ENCODE measurements at places on chromosomes 7 and 10. TPM values are rescaled to one million over a fixed set of nuclear protein-coding genes. Genes with fewer than 3 reads are reported as not detected.

- no peak for DNase-seq
These were observed 1239.2 kb downstream of the REEP3 start for GRCh38 chr10:64760371-64760770.

DNA sequence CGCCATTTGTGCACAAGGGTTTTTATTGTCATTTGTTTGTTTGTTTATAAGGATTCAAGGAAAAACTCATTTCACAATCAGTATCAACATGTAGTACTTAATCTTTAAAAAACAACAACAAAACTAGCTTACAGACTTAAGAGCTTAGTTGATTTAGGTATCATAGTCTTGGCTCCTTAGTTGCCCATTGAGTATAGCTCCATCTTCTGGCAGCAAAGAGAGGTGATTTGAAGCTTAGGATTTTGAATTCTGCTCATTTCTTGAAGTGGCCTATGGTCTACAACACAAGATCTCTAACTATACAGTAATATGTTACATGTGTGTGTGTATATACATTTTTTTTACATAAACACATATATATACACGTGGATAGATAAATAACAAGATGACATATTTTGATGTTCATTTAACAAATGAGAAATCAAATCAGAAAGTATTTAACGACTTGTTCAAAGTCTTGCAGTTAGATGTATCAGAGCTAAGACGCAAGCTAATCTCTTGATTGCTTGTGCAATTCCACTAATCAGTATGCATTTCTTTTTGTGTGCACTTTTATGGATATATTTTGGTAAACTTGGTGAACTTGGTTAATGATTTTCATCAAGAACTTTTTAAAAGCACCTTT, 307.3 kb downstream of the CAMK1D start:
- no peak for DNase-seq

DNA sequence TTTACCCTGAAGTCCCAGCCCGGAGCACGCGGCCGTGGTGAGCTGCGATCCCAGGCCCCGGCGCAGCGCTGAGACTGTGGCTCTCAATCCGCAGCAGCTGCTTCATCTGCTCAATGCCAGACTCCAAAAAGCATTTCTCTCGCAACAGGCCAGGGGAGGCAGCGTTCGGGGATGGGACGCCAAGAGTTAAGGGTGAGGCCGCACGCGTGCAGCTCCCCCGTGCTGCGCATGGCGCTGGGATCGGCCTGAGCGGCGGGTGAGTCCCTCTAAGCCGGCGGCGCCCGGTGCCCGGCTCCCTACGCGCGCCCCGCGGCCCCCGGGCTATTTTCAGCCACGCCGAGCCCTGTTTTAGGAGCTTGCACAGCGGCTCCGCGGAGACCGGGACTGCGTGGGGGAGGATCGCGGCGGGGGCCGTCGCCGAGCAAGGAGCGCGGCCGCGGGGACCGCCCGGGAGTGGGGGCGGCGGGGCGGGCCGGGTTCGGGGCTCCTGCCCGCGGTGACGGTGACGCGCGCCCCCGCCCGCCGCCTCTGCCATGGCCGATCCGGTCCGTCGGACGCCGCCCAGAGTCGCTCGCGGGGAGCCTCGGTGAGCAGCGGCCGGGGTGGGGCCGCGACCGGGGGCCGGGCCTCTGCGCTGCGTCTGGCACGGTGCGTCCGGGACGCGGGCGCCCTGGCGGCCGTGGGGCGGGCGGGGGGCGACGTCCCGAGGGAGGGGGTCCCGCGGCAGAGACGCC, 29.4 kb upstream of the JAKMIP3 start:
- DNase-seq, result peak; percentile 73

DNA sequence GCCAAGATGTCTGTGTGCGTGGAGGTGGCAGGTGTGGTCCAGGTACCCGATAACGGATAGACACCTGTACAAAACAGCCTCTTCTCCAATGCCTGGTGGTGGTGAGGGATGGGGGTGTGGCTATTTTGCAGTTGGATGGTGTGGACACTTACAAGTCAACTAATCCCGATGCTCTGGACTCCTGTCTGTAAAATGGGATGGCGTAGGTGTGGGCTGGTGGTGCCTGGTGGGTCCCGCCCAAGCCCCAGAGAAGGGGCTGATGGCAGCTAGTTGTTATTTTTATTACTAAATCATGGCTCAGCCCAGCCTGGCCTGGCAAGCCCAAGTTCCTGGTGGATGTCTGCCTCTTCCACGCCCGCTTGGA, 22.3 kb downstream of the GTF2IRD1 start:
- no peak for DNase-seq

DNA sequence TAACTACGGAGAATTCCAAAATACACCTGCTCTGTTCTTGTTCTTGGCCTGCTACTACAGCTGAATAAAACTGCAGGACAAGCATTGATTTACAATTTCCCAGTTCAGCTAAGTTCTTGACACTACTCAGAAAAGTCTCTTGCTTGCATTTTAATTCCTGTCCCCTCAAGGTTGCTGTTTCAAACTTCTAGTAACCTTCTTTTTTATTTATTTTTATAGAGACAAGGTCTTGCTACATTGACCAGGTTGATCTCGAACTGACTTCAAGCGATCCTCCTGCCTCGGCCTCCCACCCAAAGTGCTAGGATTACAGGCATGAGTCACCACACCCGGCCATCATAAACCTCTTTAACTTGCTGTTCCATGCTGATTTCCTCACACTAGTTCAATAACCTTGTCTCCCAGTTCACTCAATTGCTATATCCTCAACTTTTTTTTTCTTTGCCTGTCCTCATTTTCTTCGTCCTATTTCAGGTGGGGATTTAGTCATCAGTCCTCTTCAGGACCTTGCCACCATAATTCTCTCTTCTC, 79.9 kb downstream of the ARHGAP21 start:
- DNase-seq, result no peak

GRCh38 chr10:63320683-63321082, 145.1 kb downstream of the JMJD1C start:
- DNase-seq, result no peak

DNA sequence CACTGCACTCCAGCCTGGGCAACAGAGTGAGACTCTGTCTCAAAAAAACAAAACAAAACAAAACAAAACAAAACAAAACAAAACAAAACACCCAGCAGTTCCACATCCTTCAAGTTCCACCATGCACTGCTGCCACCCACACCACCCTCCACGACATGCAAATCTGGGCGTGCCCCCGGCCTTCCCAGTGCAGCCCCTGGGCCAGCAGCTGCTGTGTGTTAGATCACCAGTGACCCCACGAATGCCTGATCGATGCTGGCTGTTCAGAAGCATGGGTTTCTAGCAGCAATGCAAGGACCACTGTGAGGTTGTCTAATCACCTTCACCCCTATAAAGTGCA, 36.3 kb downstream of the ELFN1 start:
- DNase-seq, result no peak

- no peak for DNase-seq
These were observed 327.6 kb upstream of the ZNF32 start for GRCh38 chr10:43976292-43976691.

DNA sequence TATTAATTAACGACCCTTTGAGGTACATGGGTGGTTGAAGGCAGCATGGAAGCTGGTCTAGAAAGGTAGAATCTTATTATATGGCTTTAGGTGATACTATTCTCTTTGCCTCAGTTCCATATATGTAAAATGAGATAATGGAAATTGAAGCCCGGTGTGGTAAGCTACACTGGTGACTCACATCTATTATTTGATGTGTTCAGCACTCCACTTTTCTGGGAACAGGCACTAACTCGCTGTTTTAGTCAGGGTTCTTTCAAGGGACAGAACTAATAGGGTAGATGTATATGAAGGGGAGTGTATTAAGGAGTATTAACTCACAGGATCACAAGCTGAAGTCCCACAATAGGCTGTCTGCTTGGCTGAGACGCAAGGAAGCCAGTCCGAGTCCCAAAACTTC, 4.4 kb upstream of the TRUB1 start:
- DNase-seq, result no peak

GRCh38 chr10:43355749-43356371, 15.6 kb upstream of the FXYD4 start:
- DNase-seq, result no peak

GRCh38 chr7:35483568-35483967, 211.4 kb downstream of the HERPUD2 start:
- no peak for DNase-seq

GRCh38 chr10:95661818-95662217, 5.3 kb upstream of the ALDH18A1 start:
- no peak for DNase-seq

DNA sequence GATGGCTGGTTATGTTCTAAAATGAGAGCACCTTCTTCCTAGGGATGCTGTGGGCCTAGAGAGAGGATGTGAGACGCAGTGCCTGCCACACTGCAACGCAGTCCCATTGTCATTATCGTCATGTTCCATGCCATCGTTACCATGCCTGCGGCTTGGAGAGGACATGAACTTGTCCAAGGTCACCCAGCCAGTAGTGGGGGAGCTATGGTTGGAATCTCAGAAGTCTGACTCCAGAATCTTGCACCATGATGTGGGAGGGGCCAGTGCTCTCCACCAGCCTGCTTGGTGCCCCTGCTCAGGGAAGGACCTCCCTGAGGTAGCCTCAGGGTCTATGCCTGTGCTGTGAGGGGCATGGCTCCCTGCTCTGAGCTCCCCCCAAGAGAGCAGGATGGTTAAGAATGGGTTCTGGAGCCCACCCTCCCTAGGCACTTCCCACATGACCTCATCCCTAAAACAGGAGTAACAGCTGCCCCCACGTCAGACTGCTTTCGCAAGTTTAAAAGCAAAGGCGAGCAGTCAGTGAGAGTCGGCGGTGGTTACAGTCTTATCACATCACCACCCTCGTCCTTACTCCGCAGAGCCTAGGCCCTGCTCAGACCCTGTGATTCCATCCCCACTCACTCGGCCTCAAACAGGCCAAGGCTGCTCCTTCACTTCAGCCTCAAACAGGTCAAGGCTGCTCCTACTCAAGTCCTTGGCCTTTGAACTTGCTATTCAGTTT, 50.4 kb downstream of the HABP2 start:
- no peak for DNase-seq

DNA sequence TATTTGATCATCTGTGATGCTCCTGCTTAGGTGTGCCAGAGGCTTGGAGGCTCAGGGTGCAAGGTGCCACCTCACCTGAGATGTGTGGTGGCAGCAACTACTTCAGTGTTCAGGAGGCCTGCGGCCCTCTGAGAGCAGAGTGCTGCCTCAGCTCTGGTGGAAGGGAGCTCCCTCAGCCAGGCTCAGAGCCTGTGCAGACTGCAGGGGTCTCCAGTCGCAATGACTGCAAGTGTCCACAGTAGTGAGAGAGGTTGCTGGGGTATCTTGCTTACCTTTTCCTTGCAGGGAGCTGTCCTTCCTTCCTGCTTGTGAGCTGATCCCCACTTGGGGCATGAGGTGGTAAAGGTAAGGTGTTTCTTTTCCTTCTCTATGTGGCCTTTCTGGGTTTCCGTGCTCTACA, 131.0 kb upstream of the GAD2 start:
- no peak for DNase-seq

The OR2A42 gene
- 0.12 TPM for total RNA-seq

The CPED1 gene
- total RNA-seq, result 4.0 TPM

The ZWINT gene
- 21.8 TPM for total RNA-seq

The ACTL6B gene
- total RNA-seq, result not detected

The ODAD2 gene
- total RNA-seq, result 1.1 TPM

The RBM20 gene
- 1.4 TPM for total RNA-seq

Data from chondrocyte (in vitro differentiated cells).